ENCODE measurements at places on chromosomes 2 and 18. TPM values are rescaled to one million over a fixed set of nuclear protein-coding genes. Genes with fewer than 3 reads are reported as not detected.

Gene BARD1
- 15.1 TPM for total RNA-seq

Gene TGFA
- total RNA-seq = not detected

Gene SERPINB13
- not detected for total RNA-seq

Gene IL18RAP
- not detected for total RNA-seq

Gene C2orf66
- total RNA-seq = under 0.01 TPM

Gene PNKD
- 28.3 TPM for total RNA-seq

Gene DARS1
- 116 TPM for total RNA-seq

Gene GPR55
- total RNA-seq = under 0.01 TPM

Gene FBXO36
- 3.3 TPM for total RNA-seq

Gene EML6
- total RNA-seq = 4.1 TPM

Gene FZD7
- 7.0 TPM for total RNA-seq

Gene VIL1
- under 0.01 TPM for total RNA-seq

Gene BMP10
- not detected for total RNA-seq

Gene ABCG8
- not detected for total RNA-seq

Gene FAM110C
- total RNA-seq = not detected
